ENCODE measurements at places on chromosomes 6 and 20. TPM values are rescaled to one million over a fixed set of nuclear protein-coding genes. Genes with fewer than 3 reads are reported as not detected.

- no peak for DNase-seq
Measured at GRCh38 chr6:34673064-34673463, 23.5 kb downstream of the ILRUN start.

GRCh38 chr20:444862-445426 lies 17.4 kb downstream of the TBC1D20 start:
- no peak for DNase-seq

DNA sequence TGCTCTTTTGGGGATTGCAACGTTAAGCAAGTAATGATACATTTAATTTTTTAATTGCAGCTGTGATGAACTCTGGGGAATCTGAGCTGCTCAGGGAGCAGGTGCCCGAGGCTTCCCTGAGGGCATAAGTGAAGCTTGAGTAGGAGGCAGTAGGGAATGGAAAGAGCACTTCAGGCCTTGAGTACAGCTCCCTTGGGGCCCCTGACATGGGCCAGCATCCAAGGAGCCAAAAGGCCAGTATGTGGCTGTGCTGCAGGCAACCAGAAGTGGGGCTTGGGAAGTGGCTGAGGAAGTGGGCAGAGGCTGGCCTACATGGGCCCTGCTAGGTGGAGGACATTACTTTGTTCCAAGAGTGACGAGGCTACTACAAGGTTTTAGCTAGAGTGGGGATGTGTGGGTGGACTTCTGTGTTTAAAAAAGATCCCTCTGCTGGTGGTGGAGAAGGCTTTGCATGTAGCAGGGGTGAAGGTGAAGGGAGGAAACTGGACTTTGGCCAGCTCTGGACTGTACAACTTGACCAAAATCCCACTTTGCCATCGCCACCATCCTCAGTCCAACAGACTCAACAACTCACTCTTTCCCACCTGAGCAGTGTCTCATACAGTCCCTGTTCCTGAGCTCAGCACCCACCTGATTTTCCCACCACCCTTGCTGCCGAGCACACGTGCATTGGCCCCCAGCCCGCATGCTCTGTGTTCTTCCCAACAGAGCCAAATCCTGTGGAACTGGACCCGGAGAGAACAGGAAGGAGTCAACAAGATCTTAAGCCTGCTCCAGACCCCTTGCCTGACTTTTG lies 10.9 kb upstream of the ZNF831 start:
- DNase-seq: no peak

DNA sequence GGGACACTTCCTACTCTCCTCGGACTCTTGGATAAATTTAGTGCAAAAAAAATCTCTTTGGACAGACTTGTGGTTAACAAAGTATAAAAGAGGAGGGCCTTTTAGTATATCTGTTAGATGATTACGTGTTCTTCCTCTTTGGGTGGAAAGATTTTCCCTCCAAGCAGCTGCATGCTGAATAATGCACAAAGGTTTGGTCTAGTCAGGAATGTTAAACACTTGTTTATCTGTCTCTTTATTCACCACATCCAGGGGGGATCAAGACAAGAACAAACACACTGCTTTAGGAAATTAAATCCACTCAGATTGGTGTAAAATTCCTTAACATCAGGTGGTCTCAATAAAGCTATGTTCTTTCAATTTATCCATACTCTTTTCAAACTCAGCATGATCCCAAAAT lies 260.9 kb upstream of the CHD6 start:
- no peak for DNase-seq

Gene RAMACL
- 3.2 TPM for total RNA-seq

Gene RAET1G
- 0.51 TPM for total RNA-seq

- DNase-seq: no peak
Measured at GRCh38 chr20:41143354-41143753, 6.0 kb downstream of the PLCG1 start.

DNA sequence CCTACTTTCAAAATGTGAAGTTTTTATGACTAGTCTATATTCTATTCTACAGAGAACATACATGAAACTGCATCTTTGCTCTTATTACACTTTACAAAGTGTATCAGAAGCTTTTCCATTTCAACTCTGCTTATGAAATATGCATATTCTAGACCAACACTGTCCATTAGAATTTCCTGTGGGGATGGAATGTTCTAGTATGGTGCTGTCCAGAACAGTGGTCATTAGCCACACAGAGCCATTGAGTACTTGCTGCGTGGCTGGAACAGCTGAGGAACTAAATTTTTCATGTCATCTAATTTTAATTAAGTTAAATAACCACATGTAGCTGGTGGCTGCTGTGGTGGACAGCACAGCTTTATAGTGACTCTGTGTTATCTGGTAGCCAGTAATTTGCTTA lies 105.9 kb upstream of the PDE10A start:
- DNase-seq: no peak

- no peak for DNase-seq
Measured at GRCh38 chr6:130161683-130162404, 60.9 kb downstream of the SAMD3 start.

GRCh38 chr6:30322527-30323501 lies 3.9 kb upstream of the TRIM39 start:
- no peak for DNase-seq

DNA sequence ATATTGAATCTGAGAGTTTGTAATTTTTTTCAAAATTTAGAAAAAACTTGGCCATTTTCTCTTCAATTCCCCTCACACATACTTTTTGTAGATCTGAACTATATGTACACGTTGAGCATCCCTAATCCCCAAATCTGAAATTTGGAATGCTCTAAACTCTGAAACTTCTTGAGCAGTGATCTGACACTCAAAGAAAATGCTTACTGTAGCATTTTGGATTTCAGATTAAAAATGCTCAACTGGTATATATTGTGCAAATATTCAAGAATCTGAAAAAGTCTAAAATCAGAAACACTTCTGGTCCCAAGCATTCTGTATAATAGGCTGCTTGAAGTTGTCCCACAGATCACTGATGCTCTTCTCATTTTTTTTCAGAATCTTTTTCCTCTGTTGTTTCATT lies 78.8 kb upstream of the ZBTB24 start:
- no peak for DNase-seq

DNA sequence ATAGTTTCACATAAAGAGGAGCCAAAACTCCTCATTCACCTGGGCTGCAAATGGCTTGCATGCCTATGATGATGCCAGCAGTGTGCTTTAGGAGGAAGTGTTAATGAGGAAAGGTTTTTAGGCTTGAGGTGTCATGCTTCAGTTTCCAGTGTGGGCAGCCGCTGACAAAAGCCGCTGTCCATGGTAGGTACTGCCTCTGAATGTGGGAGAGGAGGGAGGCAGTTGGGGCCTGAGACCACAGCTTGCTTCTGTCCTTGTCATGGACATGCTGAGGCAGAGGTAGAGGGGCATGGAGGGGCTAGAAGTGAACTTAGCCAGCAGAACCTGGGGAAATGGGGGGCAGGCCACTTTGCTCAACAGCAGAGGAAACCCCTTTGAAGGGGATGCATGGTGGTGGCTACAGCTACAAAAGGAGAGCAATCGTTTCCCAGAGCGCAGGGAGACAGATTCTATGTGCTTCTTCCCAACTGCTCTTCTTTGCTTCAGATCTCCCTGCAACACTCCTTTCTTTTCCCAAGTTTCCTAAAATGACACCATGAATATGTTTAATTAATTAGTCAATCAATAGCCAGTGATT lies 372.1 kb upstream of the CNR1 start:
- no peak for DNase-seq
